ENCODE measurements at places on chromosomes 7 and 10. TPM values are rescaled to one million over a fixed set of nuclear protein-coding genes. Genes with fewer than 3 reads are reported as not detected.

MBLAC1 gene
- 1.5 TPM for polyA plus RNA-seq

HYAL4 gene
- 0.05 TPM for polyA plus RNA-seq

CDC14C gene
- not detected for polyA plus RNA-seq

RNF148 gene
- polyA plus RNA-seq: not detected

TMEM270 gene
- polyA plus RNA-seq: not detected

TSPAN15 gene
- 69.5 TPM for polyA plus RNA-seq

PBLD gene
- polyA plus RNA-seq: 8.6 TPM

PON3 gene
- polyA plus RNA-seq: 3.8 TPM

NAT16 gene
- polyA plus RNA-seq: not detected

PNLIP gene
- not detected for polyA plus RNA-seq

MYOF gene
- polyA plus RNA-seq: 52.4 TPM

OPN1SW gene
- polyA plus RNA-seq: 2.0 TPM

LYZL1 gene
- not detected for polyA plus RNA-seq

CDCA7L gene
- 15.7 TPM for polyA plus RNA-seq

RAPGEF5 gene
- polyA plus RNA-seq: 13.9 TPM

Measured in forelimb muscle (tissue), 1 donor.